ENCODE measurements at places on chromosomes 13 and 19.

DNA sequence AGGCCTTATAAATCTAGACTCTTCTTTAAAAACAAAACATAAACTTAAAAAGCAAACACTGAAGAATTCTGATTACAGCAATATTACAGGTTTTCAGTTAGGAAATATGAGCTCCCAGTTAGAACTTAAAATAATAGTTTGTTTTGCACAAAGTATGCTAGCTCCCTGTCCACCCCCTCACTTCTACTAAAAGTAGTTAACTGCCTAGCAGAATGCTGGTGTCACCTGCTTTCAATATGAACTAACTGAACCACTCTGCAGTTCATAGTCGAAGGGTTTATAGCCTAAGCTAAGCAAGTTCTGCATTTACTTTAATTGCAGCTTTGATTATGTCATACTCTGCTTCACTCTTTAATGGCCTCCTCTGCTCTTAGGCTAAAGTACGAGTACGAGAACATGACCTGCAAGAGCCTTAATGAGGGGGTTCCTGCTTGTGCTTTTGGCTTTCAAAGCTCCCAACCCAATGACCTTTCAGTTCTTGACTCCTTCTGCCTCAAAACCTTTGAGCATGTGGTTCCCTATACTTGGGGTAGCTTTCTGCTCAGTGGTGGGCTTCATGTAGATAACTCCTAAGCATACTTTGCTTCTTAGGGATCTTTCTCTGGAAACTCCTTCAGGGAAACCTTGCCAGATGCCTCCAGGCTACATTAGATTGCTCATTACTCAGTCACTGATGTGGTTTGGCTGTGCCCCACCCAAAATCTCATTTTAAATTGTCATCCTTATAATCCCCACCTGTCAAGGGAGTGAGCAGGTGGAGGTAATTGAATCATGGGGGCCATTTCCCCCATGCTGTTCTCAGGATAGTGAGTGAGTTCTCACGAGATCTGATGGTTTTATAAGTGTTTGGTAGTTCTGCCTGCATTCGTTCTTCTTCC is 278.9 kb upstream of the ARGLU1 start:
- DNase-seq = no peak

DNA sequence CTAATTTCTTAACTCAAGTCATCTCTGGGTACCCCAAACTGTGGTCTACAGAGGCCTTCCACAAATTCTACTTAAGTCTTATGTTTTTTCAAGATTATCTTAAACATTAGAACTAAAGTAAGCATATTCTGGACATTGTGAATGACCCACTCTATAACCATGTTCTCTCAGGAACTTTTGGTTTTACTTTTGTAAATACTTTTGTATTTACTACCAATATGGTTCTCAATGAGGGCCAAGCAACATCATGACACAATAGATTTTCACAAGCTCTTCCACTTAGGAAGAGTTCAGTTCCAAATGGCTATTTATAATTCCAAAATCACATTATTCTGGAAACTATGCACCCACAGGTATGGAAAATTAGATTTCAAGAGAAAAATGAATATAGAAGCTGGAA is 10.8 kb downstream of the DIAPH3 start:
- no peak for DNase-seq

GRCh38 chr13:53856573-53857195 is 828.1 kb downstream of the OLFM4 start:
- no peak for DNase-seq

GRCh38 chr19:17646441-17646840 is 41.7 kb downstream of the UNC13A start:
- no peak for DNase-seq

- no peak for DNase-seq
Observed at GRCh38 chr19:18495204-18495911, 26.5 kb downstream of the ELL start.

DNA sequence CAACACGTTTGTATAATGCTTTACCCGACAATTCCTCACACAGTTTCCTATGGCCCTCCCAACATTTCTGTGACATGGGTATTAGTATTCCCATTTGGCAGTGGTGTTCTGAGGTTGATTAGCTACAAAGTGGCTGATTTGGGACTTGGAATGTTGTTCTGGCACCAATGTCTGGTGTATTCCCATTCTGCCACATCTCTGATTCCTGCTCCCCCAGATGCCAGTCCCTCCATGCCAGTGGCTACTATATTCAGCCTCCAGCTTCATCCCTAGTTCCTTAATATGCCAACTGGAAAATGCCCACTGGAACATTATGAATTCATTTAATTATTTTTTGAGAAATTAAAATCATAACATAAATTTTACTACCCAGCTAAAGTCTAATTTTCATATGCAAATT is 60.6 kb upstream of the NBEA start:
- DNase-seq = no peak

DNA sequence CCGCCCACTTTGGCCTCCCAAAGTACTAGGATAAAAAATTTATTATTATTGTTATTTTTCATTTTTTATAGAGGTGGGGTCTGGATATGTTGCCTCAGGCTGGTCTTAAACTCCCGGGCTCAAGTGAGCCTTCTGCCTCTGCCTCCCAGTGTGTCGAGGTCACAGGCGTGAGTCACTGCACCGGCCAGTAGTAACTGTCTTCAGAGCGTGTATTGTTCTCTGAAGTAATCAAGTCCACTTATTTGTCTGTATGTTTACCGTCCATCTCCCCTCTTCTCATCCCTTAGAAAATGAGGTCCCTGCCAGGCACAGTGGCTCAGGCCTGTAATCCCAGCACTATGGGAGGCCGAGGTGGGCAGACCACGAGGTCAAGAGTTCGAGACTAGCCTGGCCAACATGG is 18.2 kb upstream of the SULT2B1 start:
- no peak for DNase-seq

GRCh38 chr13:36891752-36892151 is 28.3 kb downstream of the SMAD9 start:
- DNase-seq = peak; percentile 65

DNA sequence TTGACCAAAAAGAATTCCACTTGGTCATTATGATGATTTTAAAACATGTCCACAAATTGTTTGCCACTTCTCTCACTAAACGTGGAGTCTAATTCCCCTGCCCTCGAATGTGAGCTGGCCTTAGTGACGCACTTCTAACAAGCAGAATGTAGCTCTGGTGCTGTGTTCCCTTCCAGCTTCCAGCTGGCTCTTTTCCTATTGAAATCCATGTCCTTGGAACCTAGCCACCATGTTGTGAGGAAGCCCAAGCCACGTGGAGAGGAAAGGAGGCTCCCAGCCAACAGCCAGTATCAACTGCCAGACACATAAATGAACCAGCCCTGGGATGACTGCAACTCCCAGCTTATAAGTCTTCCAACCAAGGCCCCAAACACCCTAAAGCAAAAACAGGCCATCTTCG is 23.6 kb upstream of the CEBPA start:
- DNase-seq = no peak

GRCh38 chr13:107642831-107643230 is 572.5 kb downstream of the LIG4 start:
- no peak for DNase-seq

DNA sequence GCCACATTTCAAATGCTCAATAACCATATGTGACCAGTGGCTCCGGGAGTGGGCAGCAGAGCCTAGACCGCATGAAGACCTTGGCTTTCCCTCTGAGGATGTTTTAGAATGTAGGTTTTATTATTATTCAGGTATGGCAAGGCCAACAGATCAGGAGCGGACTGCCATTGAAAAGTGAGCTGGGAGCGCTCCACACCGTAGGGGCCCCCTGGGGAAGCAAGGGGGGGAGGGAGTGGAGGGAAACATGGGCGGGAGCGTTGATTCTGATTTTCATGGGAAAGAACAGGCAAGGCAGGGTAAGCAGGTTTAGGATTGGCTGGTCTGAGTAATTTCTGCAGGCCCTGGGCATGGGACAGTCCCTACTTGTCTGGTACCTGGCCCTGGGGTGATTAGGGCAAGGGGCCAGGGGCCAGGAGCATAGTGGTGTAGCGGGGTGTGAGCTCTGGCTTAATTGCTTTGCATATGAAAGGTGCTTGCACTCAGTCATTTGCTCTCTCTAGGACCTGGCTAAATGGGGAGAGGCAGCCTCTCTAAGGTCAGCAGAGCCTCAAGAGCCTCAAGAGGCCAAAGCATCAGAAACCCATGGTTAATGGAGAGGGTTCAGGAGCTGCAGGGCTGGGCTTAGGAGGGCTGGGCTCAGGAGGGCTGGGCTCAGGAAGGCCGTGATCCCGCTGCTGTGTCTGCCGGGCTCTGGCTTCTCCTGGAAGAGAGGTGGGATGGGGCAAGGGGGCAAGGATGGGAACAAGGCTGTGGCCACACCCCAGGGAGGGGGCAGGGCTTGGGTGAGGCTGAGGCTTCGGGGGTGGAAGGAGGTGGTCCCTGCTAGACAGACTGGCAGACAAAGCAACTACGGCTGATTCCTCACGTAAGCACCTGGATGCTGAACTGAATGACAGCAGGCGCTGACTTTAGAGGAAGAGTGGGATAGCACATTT is 82.0 kb upstream of the WASF3 start:
- no peak for DNase-seq

DNA sequence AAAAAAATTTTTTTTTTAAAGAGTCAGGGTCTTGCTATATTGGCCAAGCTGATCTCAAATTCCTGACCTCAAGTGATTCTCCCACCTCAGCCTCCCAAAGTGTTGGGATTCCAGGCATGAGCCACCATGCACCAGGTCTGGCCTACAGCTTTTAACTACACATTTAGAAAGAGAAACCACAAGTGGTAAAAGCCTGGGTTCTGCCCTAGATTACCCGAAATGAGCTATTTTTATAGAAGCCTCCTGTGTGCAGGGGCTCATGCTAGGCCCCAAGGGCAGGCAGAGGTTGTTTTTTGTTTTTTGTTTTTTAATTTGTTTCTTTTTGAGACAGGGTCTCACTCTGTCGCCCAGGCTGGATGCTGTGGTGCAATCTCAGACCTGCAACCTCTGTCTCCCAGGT is 14.0 kb upstream of the MYADM start:
- no peak for DNase-seq

DNA sequence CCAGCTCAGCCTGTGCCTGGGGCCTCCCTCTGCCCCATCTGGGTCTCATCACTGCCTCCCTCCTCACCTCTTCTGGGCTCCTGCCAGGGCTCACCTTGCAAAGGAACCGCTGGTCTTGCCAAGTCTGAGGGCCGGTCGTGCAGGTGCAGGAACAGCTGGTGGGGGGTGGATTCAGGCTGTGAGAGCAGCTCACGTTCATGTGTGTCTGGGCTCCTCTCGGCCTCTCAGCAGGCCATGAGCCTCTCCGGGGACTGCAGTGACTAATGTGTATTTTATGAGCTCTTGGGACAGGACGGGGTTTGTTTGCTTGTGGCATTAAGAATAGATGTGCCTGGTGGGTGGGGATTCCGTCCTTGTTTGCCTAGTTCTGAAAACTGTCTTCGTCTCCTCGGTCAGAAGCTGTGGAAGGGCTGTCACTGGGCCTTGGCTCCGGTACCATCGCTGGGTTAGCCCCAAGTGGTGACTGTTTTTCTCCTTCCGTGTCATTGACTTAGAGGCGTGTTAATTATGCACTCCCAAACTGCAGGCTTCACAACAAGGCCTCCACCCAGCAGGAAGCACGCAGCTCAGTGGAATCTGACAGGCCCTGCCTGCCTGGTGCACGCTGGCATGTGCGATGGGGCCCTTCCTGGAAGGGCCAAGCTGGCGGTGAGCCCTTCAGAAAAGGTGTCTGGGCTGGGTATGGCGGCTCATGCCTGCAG is 77.6 kb downstream of the KDM4B start:
- peak; percentile 74 for DNase-seq

GRCh38 chr13:91349992-91350911 is 2.8 kb downstream of the MIR17HG start:
- no peak for DNase-seq

- no peak for DNase-seq
Observed at GRCh38 chr19:51034704-51035103, at the start of gene KLK12. Gene KLK12 (minus strand): TSS chr19:51035002. CDS start chr19:51034621, 381 bp downstream.

GRCh38 chr13:39509616-39510315 is 93.2 kb downstream of the LHFPL6 start:
- no peak for DNase-seq

DNA sequence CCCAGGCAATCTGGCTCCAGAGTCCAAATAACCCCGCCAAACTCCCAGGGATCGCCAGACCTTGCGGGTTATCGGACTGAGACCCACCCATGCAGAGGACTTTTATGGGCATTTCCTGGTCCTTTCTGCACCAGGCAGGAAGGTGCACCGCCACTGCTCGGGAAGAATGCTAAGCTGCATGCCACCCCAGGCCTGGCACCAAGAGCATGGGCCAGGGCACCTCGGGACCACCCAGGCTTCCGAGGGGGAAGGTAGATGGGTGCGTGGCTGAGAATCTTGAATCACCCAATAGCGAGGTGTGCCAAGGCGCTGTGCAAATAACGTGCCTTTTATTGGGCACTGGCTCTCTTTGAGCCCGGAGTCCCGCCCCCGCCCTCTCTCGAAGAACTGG is 422 bp upstream of the ZNF575 start:
- DNase-seq = no peak

DNA sequence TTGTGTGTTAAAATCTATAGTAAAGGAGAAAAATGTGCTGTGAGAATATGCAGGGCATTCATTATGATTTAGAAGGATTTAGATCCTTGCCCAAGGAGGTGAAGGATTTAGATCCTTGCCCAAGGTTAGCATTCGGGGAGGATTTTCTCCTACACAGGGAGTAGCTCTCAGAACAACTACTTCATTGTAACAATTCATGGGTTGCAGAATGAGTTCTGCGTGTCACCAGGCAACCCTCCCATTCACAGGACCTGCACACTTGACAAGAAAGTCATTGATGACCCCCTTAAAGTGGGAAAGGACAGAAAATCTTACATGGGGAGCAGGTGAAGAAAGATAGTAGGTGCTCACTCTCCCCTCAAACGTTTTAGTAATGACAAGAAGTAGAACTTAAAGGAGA is 167.1 kb upstream of the MAB21L1 start:
- DNase-seq = no peak

DNA sequence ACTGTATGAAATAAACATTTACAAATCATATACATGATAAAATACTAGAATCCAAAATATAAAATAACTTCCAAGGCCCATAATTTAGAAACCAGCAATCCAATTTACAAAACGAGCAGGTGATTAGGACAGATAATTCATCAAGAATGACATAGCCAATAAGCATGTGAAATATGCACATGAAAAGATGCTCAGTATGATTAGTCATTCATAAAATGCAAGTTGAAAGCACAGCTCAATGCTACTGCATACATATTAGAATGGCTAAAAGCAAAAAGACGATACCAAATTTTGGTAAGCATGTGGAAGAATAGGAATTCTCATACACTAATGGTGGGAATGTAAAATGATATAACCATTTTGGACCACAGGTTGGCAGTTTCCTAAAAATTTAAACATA is 837.2 kb upstream of the MIR17HG start:
- no peak for DNase-seq

DNA sequence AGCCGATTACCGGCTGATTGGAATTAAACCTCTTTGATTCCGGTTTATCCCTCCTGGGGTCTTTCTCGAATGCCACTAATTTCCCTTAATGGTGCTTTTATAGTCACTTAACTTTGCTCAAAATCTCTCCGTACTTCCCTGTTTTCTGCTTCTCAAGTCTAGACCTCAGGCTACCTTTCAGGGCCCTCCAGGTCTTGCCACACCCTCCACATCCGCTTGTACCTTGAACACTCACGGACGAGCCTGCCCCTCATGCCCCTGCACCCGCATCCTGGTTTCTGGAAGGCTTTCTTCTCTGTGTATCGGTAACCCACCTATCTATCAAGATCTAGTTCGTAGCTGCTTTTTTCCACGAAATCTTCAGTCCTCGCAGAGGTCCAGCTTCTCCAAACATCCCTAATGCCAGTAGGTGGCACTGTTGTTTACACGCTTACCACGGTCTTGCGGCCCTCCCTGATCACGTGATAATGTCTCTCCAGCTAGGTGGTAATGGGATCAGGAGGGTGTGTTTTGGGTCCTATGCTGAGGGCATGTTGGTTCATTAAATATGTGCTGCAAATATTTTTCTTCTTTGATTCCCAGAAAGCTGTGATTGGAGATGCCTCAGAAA is 13.8 kb downstream of the ATP12A start:
- no peak for DNase-seq
